Smooth muscle cell of bladder (primary cell): ENCODE measurements at places on chromosomes 3 and 15. TPM values are rescaled to one million over a fixed set of nuclear protein-coding genes. Genes with fewer than 3 reads are reported as not detected.

Gene MAGEL2
- under 0.01 and 0.37 TPM in 2 replicates for total RNA-seq

Gene CHST13
- total RNA-seq, result 0.09 TPM in 1 of 2 replicates, not detected in the other

Gene RBMS3
- total RNA-seq, result 157 and 172 TPM in 2 replicates

Gene EIF5A2
- 13.4 and 15.7 TPM in 2 replicates for total RNA-seq

Gene CNTN3
- total RNA-seq, result 0.28 and 2.4 TPM in 2 replicates

Gene LRRC49
- total RNA-seq, result 11.5 and 12.9 TPM in 2 replicates

Gene CAMK2N2
- 0.09 and 0.14 TPM in 2 replicates for total RNA-seq

Gene SSUH2
- total RNA-seq, result under 0.01 TPM in 1 of 2 replicates, not detected in the other

Gene TMCO5A
- total RNA-seq, result not detected in 2 replicates

Gene GREM1
- total RNA-seq, result 307 and 558 TPM in 2 replicates

Gene PRSS50
- total RNA-seq, result not detected in 2 replicates

Gene OTOL1
- not detected in 2 replicates for total RNA-seq

Gene XCR1
- under 0.01 TPM in 2 replicates for total RNA-seq

Gene SLC22A13
- total RNA-seq, result 0.14 and 0.28 TPM in 2 replicates

Gene LINGO1
- not detected in 2 replicates for total RNA-seq

Gene MRPS11
- 36.6 and 39.3 TPM in 2 replicates for total RNA-seq

Gene PLCB2
- total RNA-seq, result under 0.01 and 0.18 TPM in 2 replicates

Gene MESP2
- total RNA-seq, result 0.37 and 0.57 TPM in 2 replicates

Gene DPPA2
- total RNA-seq, result not detected in 2 replicates

Gene LYZL4
- total RNA-seq, result not detected in 2 replicates

Gene ACTRT3
- total RNA-seq, result 3.7 and 4.4 TPM in 2 replicates

Gene PRR20G
- total RNA-seq, result not detected in 2 replicates

Gene EPHA6
- under 0.01 and 0.18 TPM in 2 replicates for total RNA-seq

Gene ZNF80
- total RNA-seq, result not detected in 2 replicates

Gene NANOGP8
- 0.14 TPM in 1 of 2 replicates, not detected in the other for total RNA-seq

Gene BCHE
- total RNA-seq, result 0.28 and 1.6 TPM in 2 replicates

Gene CPEB1
- total RNA-seq, result 12.5 and 13.7 TPM in 2 replicates

Gene PDZRN3
- total RNA-seq, result 72.0 and 77.3 TPM in 2 replicates

Gene REC114
- not detected in 2 replicates for total RNA-seq

Gene RETNLB
- total RNA-seq, result not detected in 2 replicates

Gene NR2E3
- 0.14 and 0.18 TPM in 2 replicates for total RNA-seq

Gene OXNAD1
- total RNA-seq, result 8.8 and 9.2 TPM in 2 replicates

Gene THRB
- 1.00 and 1.4 TPM in 2 replicates for total RNA-seq

Gene CCDC13
- total RNA-seq, result 0.74 and 1.1 TPM in 2 replicates
